Lower lobe of right lung (tissue), 2 donors: ENCODE measurements at places on chromosomes 5 and 9.
A peak's percentile ranks its signal among the peaks of the same experiment; 100 is the strongest.

DNA sequence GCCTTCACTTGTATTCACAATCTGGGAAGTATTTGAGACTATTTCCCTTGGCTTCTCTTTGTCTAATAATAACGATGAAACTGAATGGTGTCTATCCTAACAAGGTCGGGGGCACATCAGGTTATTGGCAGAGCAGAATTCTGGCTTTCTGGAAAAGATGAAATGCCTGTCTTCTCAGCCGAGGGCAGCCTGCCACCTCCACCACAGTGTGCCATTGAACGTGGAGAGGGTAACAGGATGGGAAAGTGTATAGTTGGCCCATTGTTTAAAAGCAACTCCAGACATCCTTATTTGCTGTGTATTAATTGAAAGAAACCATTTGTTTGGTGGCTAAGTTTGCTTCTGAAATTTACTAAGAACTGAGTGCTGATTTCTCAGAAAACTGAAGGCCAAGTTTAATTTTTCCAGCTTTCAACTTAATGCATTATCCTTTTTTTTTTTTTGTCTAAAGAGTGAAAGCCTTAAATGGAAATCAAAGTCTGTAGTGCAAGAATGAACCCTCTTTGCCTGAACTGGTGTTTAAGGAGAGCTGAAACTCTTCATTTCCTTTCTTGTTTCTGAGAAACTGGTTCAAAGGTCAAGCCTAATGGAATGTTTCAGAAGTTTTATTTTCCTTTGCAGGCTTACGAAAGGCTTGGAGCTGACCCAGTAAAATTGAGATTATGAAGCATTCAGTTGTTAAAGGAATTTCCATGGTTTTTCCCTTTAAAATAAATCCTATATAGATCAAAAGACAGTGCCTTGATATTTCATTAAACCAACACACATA lies 563.7 kb upstream of the DAP start:
- peak overlapping the region; percentile 25 for H3K27ac ChIP-seq
- no peaks in the 10 kb centered on the region for H3K27me3 ChIP-seq
- peaks cover 19% of the 10 kb centered on the region for H3K4me1 ChIP-seq
- DNase-seq, result no peak

DNA sequence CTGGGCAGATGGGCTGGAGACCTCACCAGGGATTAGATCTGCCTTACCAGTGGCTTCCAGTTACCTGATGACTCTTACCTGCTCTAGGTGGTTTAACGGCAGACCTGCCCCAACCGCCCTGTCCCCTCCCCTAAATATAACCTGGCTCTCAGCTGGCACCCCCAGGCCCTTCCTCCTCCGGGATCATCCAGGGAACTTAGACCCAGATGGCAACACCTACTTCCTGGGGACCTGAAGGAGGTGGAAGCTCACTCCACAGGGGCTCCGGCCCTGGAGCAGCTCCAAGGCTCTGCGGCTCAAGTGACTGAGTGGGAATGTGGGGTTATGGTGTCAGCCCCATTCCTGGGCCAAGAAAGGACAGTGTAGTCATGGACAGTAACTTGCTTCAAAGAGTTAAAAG lies 130.4 kb downstream of the OLFM1 start:
- no peak overlapping the region for H3K4me3 ChIP-seq
- H3K27ac ChIP-seq, result no peak overlapping the region
- H3K4me1 ChIP-seq, result peaks cover 19% of the 10 kb centered on the region
- peaks cover 30% of the 10 kb centered on the region for H3K27me3 ChIP-seq

DNA sequence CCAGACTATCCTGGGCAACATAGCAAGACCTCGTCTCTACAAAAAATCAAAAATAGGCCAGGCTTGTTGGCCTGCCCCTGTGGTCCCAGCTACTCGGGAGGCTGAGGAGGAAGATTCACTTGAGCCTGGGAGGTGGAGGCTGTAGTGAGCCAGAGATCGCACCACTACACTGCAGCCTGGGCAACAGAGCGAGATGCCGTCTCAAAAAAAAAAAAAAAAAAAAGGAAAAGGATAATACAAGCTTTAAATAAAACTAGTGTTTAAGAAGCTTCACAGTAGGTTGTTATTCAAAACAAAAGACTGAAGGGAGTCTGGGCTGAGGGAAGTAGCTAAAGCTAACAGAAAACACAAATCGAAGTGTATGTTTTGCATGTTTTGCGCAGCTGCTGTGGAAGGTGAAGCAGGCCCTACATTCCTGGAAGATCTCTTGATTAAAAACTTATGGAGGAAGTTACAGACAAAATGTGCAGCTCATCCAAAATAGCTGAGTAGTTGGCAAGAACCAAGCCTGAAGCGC lies 581 bp upstream of the C9orf40 start:
- no peaks in the 10 kb centered on the region for H3K36me3 ChIP-seq
- DNase-seq, result no peak
- H3K27ac ChIP-seq, result peak overlapping the region; percentile 96
- H3K27me3 ChIP-seq, result no peaks in the 10 kb centered on the region

- DNase-seq, result no peak
- H3K4me1 ChIP-seq, result no peaks in the 10 kb centered on the region
- no peaks in the 10 kb centered on the region for H3K27me3 ChIP-seq
These were observed 35.9 kb downstream of the SPZ1 start for GRCh38 chr5:80355686-80356085.

GRCh38 chr5:32443145-32443540 lies 1.4 kb downstream of the ZFR start:
- peak overlapping the region; percentile 91 for H3K27ac ChIP-seq
- DNase-seq, result no peak
- H3K36me3 ChIP-seq, result no peaks in the 10 kb centered on the region
- peaks cover 53% of the 10 kb centered on the region for H3K4me1 ChIP-seq
- H3K27me3 ChIP-seq, result no peaks in the 10 kb centered on the region

DNA sequence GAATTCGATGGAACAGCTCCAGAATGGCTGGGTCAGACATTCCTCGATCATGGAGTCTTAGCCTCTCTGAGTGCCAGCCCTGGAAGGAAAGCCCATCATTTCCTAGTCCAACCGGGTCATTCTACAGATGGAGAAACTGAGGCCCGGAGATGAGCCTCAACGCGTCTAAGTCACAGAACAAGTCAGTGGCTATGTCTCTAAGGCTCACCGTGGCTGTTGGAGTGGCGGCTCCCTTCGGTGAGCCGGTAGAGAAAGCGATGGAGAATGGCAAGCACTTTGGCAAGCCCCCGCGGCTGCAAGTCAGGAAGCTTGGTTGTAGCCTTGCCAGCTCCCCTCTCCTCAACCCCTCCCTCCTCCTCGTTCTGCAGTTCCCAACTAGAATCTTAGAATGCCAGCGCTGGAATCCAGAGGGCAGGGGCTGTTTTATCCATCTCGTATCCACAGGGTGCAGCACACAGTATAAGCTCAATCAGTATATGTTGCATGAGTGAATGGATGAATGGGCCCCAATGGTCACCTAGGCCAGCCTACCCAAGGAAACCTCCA lies 438 bp upstream of the ARSI start:
- no peaks in the 10 kb centered on the region for H3K36me3 ChIP-seq
- peak overlapping the region; percentile 73 for H3K27ac ChIP-seq
- H3K27me3 ChIP-seq, result peaks cover 25% of the 10 kb centered on the region
- peaks cover 23% of the 10 kb centered on the region for H3K4me1 ChIP-seq
- peak overlapping the region; percentile 49 for H3K4me3 ChIP-seq

DNA sequence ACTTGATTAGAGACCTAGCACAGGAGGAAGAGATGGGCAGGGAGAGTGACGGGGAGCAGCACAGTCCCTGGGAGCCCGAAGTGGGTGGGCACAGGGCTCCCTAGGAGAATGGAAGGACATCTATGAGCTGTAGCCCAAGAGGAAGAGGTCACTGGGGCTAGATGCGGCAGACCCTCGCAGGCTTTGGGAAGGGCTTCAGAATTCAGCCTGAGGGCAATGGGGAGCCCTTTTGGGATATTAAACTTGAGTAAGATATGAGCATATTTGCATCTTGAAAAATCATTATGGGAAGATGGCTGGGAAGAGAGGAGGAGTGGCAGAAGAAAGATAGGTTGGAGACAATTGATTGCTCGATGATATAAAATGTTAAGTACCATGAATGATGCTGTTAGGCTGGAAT lies 48.9 kb upstream of the IL17B start:
- H3K27ac ChIP-seq, result peak overlapping the region; percentile 84
- peaks cover 65% of the 10 kb centered on the region for H3K4me1 ChIP-seq
- peaks cover 40% of the 10 kb centered on the region for H3K36me3 ChIP-seq
- DNase-seq, result no peak

GRCh38 chr9:105299190-105299854 lies 54.9 kb downstream of the SLC44A1 start:
- H3K27me3 ChIP-seq, result no peaks in the 10 kb centered on the region
- no peak overlapping the region for H3K4me3 ChIP-seq
- no peak for DNase-seq
- peaks cover 18% of the 10 kb centered on the region for H3K36me3 ChIP-seq

GRCh38 chr5:106121972-106122605 lies 1548.6 kb downstream of the EFNA5 start:
- no peaks in the 10 kb centered on the region for H3K36me3 ChIP-seq
- no peak overlapping the region for H3K4me3 ChIP-seq
- no peak for DNase-seq
- no peak overlapping the region for H3K27ac ChIP-seq
- no peaks in the 10 kb centered on the region for H3K27me3 ChIP-seq

GRCh38 chr9:111438541-111439235 lies 45.5 kb downstream of the ECPAS start:
- H3K27ac ChIP-seq, result no peak overlapping the region
- H3K4me1 ChIP-seq, result no peaks in the 10 kb centered on the region
- no peak overlapping the region for H3K4me3 ChIP-seq

DNA sequence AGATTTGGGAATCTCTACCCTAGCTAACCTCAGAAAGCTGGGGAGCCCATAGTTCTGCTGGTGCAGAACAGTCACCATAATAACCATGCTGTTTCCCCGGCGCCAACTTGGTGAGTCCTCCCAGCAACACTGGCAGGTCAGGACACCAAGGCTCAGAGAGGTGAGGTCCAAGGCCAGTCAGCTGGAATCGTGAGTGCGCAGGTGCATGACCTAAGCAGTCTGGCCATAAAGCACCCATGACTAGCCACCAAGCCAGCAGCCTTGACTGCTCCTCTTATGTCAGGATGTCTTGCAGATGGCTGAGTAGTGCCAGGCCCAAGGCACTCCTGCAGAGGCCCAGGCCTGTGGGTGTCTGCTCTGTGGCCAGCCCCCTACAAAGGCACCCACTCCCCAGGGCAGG lies 2.6 kb downstream of the RNF44 start:
- no peak for DNase-seq
- H3K4me1 ChIP-seq, result peaks cover 75% of the 10 kb centered on the region
- H3K27me3 ChIP-seq, result no peaks in the 10 kb centered on the region
- H3K27ac ChIP-seq, result peak overlapping the region; percentile 98
- H3K4me3 ChIP-seq, result peak overlapping the region; percentile 91

DNA sequence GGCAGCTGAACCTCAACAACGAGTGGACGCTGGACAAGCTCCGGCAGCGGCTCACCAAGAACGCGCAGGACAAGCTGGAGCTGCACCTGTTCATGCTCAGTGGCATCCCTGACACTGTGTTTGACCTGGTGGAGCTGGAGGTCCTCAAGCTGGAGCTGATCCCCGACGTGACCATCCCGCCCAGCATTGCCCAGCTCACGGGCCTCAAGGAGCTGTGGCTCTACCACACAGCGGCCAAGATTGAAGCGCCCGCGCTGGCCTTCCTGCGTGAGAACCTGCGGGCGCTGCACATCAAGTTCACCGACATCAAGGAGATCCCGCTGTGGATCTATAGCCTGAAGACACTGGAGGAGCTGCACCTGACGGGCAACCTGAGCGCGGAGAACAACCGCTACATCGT lies 12.4 kb upstream of the PHYHD1 start:
- no peak overlapping the region for H3K4me3 ChIP-seq
- H3K27me3 ChIP-seq, result no peaks in the 10 kb centered on the region
- no peak overlapping the region for H3K27ac ChIP-seq
- H3K36me3 ChIP-seq, result peaks cover 49% of the 10 kb centered on the region

- DNase-seq, result no peak
- H3K4me1 ChIP-seq, result peaks cover 10% of the 10 kb centered on the region
- H3K4me3 ChIP-seq, result no peak overlapping the region
- no peak overlapping the region for H3K27ac ChIP-seq
- H3K27me3 ChIP-seq, result no peaks in the 10 kb centered on the region
- H3K36me3 ChIP-seq, result no peaks in the 10 kb centered on the region
These were observed 24.5 kb downstream of the CAVIN4 start for GRCh38 chr9:100602342-100602801.

GRCh38 chr9:129720181-129720864 lies 32.5 kb downstream of the PTGES start:
- no peak for DNase-seq
- H3K4me3 ChIP-seq, result no peak overlapping the region
- no peaks in the 10 kb centered on the region for H3K4me1 ChIP-seq

- peak; percentile 61 for DNase-seq
- no peaks in the 10 kb centered on the region for H3K36me3 ChIP-seq
- no peaks in the 10 kb centered on the region for H3K4me1 ChIP-seq
- H3K27me3 ChIP-seq, result no peaks in the 10 kb centered on the region
- H3K27ac ChIP-seq, result no peak overlapping the region
- H3K4me3 ChIP-seq, result no peak overlapping the region
These were observed 50.1 kb upstream of the TTC39B start for GRCh38 chr9:15357050-15357653.

DNA sequence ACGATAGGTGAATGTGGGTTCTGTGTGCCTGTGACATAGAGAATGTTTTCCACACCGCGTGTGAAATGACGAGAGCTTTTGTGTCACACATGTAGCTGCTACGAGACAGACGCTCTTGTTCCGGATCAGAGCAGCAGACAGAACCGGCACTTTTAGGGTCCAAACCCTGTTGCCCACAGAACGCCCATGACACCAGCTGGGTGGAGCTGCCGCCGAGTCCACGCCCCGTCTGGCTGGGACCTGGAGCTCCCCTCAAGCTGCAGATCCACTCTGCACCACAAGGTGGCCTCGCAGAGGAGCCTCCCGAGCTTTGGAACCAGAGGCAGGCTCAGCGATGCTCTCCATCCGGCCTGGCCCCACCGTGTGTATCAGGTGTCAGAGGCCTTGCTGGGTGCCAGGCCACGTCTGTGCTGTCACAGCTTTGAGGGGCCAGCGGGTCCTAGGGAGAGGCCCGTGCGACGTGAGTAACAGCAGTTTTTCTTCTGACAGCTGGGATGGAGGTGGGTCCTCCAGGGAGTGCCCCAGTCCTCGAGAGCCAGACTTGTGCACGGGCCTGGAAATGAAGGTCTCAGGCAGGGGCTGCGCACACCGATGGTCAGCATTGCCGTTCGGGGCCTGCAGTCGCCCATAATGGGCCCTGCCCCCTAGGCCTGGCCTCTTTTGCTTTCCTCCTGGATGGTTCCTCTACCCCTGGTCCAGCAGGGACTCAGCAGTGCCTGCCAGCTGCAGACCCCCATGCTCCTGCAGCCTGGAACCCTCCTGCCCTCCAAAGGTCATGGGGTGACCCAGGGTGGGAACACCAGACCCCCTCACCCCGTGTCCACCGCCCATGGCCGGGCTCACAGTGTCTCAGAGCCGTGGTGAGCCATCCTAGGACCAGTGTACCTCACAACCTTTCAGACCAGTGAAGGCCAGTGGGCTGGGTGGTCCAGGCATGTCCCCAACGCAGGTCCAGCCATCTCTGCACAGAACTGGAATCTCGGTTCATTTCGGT lies 2.5 kb upstream of the LRRC14B start:
- no peak overlapping the region for H3K27ac ChIP-seq
- no peaks in the 10 kb centered on the region for H3K36me3 ChIP-seq
- H3K27me3 ChIP-seq, result peaks cover 10% of the 10 kb centered on the region
- peak; percentile 91 for DNase-seq
- H3K4me1 ChIP-seq, result peaks cover 16% of the 10 kb centered on the region
